H54 (cell line): ENCODE measurements at places on chromosomes 6 and 20.

DNA sequence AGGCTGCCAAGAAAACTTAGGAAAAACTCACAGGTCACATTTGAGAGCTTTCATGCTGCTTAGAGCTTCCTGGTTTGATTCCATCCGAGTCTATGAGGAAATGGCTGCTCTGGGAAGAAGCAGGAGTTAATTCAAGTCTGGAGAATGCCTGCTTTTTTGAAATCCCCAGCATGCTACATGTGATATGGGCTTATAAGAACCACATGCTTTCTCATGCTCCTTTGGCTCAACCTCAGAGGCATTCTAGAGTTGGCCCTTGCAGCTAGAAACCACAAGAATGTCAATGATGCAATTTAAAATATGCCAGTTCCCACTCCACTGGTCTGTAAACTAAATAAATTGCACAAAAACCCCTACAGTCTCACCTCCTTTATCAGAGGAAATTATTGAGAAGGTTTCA is 142.9 kb upstream of the OLIG3 start:
- peak; percentile 6 for DNase-seq

- DNase-seq: no peak
Observed at GRCh38 chr6:85684133-85684808, 41.6 kb upstream of the SYNCRIP start.

DNA sequence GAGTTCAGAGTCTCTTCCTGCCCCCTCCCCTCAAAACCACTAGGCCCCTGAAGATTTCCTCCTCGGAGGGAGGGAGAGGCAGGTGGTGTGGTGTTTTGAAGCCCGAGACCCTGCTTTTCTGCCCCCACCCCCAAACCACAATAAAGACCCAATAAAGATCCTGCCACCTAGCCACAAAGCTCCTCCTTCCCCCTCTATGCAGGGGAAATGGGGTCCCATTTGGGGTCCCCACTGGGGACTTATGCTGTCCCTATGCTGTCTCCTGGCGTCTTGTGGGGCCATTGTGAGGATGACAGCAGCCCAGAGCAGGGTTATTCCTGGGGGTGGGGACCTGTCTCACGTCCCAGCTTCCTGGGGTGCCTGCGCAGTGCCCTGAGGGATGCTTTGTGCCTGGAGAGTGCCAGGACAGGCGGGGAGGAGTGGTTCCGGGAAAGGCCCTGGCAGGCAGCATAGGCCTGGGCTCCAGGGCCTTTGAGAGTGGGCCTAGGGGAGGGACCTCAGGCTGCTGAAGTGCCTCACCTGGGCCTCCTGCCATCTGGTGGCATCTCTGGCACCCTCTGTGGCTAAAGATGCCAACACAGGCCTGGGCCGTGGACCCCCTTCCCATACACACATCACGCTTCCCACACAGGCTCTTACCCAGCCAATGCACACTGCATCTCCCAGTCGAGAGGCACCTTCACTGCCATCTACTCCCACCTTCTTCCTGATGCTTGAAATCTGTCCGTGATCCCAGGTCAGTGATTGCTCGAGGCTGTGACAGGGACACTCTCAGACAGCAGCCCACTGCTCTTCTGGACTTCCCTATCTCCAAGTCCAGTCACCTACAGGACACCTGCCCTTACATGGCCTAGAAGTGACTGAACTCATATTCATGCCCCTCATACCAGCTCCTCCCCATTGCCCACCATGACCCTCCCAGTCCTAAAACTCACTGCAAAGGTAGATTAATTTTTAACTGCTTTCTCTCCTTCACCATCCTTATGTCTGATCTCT is 7.9 kb upstream of the ARMC12 start:
- no peak for DNase-seq

DNA sequence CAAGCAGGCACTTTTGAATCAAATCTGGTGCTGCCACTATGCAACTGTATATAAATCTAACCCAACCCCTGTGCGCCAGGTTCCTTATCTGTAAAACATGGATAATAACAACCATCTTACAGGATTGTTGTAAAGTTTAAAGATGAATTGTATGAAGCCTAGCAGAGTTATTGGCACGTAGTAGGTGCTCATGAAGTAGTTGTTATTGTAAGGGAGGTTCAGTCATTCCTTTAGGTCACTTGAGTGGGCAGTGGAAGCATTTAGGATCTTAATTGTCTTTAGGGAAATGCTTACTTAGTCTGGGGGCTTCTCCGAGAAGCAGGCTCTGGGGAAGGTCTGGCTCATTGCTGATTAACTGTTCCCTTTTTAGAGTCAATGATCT is 29.8 kb upstream of the PKIG start:
- no peak for DNase-seq

DNA sequence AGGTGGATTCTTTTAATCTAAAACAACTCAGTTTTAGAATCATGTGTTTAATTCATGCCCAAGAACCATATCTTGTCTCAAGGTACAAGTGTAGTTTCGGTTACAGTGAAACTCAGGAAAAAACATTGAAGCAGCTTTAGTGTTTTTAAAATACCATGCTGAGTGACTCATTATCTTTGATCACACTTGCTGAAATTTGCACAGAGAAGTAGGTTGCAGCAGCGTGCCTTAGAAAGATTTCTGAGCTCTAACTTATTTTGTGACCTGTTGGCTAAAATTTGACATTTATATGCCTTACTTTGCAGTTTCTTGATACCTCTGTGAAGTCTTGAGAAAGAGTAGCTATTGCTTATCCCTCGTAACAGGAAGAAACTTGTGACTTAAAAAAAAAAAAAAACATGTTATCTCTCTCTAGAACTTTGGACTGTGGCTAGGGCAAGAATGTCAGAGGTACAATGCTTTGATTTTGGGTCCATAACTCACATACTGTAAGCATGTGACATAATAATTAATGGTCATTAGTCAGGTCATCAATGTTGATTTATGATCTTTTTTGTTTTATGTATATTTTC is 34.5 kb upstream of the FUCA2 start:
- no peak for DNase-seq

- DNase-seq: no peak
Observed at GRCh38 chr20:62170536-62170935, 12.3 kb upstream of the MTG2 start.

DNA sequence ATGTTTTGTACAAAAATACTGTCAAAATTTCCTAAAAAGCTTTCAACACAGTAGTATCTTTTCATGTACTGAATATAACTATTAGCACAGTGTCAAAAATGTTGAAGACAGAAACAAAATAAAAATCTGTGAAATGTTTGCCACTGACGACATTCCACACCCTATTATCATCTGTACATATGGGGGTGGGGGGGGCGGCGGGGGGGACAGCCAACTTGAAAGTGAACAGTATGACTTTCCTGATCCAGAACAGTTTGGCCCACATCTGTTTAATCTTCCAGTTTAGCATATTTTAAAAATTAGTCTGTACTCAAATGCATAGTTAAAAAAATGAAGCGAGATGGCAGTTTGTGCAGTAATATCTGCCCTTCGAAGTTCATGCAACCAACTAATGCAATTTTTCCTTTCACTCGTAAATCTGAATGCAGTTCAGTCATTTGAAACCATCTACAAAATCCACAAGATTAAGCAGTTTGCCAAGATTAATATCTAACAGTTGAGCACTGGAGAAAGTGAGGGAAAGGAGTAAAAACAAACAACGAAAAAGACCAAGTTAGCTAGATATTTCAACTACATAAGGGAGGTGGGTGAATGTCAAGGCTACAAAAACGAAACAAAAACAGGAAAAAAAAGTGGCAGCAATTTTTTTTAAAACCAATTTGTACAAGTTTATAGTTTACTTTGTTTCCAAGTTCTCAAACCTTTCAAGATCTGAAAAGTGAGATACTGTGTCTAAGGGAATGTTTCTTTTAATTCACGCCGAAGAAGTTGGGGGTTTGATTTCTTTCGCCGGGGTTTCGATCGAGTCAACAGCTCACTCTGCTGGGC is 1.9 kb downstream of the CITED2 start:
- no peak for DNase-seq

- no peak for DNase-seq
Observed at GRCh38 chr20:23043376-23043775, 6.1 kb downstream of the THBD start.

DNA sequence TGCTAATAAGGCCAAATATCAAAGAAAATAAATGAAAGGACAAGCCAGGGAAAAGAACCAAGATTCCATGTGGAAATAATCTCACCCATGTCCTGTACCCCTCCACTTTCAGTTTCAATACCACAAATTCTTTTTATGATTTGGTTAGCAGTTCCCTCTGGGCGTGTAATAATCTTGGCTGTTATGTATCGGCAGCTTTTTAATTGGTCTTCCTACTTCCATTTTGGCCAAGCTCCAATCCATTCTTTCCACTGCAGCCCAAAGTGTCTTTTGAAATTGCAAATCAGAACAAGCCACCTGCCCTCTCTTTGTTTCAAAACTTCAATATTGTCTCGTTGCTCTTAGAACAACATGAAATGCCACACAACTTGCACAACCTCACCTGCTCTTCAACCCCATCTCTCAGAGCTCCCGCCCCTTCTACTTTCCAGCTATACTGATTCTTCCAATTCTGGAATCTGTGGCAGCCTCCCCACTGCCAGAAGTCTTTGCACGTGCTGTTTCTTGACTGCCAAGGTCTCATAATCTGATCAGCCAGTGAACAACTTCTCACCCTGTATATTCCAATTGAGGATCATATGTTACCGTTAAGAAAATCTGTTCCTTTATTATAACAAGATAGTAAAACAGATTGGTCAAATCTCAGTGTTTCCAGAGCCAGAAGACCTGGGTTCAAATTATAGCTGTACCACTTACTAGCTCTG is 354.5 kb downstream of the CBLN4 start:
- DNase-seq: no peak

DNA sequence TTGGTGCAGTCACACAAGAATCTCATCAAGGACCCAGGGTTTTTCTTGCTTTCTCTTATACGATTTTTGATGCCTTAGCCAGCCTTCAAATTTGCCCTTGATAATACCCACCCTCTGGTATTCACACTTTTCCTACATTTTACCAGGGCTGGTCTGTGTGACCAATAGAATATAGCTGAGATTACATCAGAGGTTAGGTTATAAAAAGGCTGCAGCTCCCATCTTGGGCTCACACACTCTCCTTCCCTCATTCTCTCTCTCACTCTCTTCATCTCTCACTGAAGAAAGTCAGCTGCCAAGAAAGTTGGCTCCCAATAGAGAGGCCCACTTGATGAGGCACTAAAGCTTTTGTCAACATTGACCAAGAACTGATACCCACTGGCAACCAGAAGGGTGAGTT is 4.1 kb upstream of the PNPLA1 start:
- DNase-seq: no peak

- no peak for DNase-seq
Observed at GRCh38 chr6:20483887-20484497, 50.3 kb upstream of the CDKAL1 start.

GRCh38 chr6:57278570-57278969 is 38.9 kb upstream of the PRIM2 start:
- DNase-seq: no peak

GRCh38 chr20:6999381-6999780 is 231.9 kb downstream of the BMP2 start:
- no peak for DNase-seq
